Kidney tubule cell (primary cell): ENCODE measurements at places on chromosomes 6 and 20.

GRCh38 chr6:33075568-33076405, at the start of gene HLA-DPB1:
Gene HLA-DPB1, plus strand, starts transcription at chr6:33075990. Its CDS starts 52 bp downstream, at chr6:33076042.
- DNase-seq, result peak; percentile 59

- DNase-seq, result no peak
Observed at GRCh38 chr6:161796681-161797080, 522.8 kb upstream of the AGPAT4 start.

DNA sequence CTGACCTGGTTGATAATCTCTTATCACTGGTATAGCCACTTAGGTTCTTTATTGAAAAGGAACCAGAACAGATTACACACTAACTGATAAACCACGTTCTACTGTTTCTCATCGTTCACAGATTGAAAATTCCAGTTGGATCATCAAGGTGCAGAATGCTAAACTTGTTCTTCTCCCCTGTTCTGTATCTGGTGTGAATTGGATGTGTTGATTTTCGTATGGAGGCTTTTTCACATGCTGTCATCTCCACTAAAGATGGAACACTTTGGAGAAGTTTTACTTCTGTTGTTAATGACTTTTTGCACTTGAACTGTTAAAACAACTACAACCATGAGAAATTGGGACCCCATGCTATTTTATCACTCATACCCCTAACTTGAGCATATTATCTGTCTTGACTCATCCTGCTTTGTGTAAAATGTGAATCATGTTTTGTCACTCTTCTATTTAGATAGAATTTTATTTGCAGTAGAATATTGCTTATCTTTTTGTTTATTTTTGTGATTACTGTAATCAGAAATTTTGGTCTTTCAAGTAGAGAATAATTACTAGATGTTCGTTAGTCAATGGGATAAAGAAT, 17.5 kb downstream of the VAPB start:
- DNase-seq, result no peak

GRCh38 chr6:161238081-161238480, 35.8 kb downstream of the AGPAT4 start:
- peak; percentile 78 for DNase-seq

DNA sequence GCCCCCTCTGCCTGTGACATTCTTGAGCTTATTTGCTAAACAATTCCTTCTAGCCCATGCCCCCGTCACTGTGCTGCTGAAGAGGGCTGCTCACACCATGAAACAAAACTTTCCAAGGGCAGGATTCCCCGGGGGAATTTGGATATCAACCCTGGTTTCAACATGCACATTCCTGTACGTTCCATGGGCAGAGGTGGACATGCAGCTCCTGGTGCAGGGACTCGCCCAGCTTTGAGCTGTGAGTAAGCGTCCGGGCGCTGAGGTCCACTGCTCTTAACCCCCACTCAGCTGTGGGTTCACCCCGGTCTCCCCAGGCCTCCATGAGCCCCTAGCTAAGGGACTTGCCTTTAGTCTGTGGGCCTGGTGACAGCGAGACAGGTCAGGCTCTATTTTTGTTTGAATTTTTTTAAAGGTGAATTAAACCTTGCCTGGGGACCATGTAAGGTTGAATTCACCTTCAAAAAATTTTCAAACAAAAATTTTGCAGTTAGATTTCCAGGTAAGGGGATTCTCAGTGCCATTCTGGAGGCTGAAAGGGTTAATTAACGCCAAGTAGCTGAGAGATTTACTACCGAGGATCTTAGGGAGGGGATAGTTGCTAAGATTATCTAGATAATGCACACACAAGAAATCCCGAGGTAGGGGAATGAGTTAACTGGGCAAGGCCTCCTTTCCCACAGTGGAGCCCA, 70.3 kb upstream of the SLC22A23 start:
- peak; percentile 51 for DNase-seq

GRCh38 chr6:170173335-170173881, 117.5 kb downstream of the DLL1 start:
- DNase-seq, result no peak

DNA sequence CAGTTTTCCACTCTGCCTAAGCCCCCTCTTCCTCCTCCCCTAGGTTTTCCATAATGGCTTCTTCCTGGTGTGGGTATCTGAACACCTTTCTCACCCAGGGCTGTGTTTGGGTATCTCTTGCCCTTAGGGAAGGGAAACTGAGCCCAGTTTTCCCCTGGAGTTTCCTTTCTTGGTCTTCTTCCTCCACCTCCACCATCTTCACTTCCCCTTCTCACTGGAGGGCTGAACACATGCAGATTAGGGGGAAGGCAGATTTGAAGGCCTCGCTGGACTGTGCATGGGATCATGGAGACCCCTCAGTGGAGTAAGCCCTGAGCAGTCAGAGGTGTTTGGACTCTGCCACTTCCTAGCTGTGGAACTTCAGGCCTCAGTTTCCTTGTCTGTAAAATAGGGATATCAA, 27.8 kb downstream of the FOXP4 start:
- no peak for DNase-seq

DNA sequence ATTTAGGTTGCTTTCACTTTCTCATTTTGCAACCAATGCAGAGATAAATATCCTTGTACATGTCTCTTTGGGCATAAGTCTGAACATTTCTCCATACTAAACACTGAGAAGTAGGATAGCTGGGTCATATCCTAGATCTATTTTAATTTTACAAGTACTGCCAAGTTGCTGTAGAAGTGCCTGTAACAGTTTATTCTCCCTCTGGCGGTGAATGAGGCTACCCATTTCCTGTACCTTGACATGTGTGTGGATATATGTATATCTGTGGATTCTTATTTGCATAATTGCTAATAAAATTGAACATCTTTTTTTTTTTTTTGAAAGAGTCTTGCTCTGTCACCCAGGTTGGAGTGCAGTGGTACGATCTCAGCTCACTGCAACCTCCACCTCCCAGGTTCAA, 48.0 kb upstream of the PNRC1 start:
- DNase-seq, result no peak

DNA sequence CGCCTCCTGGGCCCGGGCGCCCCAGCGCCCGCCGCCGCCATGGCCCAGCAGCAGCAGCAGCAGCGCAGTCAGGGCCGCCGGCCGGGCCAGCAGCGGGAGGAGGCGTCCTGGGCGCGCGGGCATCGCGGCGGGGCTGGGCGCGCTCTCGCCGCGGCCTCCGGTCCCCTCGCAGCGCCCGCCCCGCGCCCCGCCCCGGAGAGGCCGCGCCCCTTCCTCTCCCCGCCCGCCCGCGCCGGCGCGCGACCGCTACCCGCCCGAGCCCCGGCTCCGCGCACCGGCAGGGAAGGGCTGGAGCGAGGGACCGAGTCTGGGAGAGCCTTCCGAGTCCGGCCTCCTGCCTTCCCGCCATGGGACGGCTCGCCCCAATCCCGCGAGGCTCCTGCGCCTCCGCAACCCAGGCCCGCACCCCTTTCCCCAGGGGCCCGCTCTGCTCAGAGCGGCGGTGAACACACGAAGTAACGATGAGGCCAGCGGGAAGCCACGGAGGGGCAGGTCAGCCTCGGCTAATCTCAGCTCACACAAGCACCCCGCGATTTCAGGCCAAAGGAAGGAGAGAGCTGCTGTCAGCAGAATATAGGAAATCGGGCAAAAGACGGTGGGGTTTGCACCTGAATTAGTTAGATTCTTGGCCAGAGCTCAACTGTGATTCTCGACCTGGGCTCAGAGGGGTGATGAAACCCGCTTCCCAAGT, at the start of gene TXNDC5:
Gene TXNDC5, minus strand, starts transcription at position 135 of the 691 bp plus-strand sequence. Its CDS starts 12 bp downstream, at position 123.
- peak; percentile 79 for DNase-seq

DNA sequence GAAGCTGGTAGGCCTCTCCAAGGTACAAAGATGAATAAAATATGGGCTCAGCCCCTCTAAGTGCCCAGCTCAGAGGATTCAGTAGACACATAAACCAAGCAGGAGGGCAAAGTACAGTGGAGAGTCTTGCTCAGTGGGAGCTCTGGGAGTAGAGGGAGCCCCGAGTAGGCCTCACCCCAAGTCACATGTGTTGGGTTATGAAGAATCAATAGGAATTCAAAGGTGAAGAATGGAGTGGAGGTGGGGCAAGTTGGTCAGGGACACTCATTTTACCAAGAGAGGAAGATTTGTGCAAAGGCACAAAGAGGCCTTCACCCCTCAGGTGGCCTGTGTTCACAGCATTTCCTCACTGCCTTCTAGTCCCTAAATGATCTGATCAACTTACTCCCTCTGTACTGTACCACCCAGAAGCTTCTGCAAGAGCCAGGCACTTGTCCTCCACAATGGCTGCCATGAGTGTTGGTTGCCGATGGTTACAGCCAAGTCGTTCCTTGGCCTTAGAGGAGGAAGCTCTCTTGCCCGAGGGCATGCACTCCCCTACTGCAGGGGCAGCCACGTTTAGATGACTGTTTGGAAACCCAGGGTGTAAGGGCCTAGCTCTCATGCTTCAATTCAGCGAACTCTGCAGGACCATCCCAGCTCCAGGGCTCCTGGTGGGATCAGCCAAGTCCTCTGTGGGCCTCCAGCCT, 6.7 kb upstream of the CDKN1A start:
- no peak for DNase-seq

DNA sequence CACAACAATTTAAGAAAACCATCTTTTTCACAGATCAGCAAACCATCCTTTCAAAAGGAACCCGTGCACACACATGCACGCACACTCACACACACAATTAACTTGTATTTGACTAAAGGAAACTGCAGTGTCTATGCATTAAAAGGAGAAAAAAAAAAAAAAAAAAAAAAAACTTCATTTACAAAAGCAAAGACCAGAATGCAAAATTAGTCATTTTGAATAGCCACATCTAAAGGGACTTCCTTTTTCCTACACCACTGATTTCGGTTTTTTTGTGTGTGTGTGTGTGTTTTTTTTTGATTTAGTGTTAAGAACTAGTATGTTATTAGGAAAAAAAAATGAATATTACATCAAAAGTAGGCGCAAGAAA, 6.3 kb downstream of the ZMYND8 start:
- DNase-seq, result no peak

DNA sequence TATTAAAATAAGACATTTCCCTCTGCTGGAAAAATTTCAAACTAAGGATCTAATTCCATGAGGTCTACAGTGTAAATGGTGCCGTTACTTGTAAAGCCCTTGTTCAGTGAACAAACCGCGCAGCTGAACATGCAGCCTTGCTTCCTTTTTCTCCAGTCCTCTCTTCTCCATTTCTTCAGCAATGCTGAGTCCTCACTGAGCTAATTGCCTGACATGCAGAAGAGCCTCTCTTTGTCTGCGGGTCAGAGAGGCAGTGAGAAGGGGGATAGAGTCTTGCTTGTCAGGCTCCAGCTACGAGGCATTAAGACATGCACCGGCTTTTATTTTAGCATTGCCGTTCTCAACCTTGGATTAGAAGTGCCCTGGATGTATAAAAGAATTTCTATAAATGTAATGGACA, 25.7 kb downstream of the ZDHHC14 start:
- DNase-seq, result no peak

- peak; percentile 13 for DNase-seq
Observed at GRCh38 chr6:132235596-132236280, 165.5 kb downstream of the MOXD1 start.

- peak; percentile 69 for DNase-seq
Observed at GRCh38 chr6:80767808-80768207, 661.3 kb downstream of the BCKDHB start.

- DNase-seq, result no peak
Observed at GRCh38 chr20:16599257-16599656, 26.0 kb upstream of the KIF16B start.

DNA sequence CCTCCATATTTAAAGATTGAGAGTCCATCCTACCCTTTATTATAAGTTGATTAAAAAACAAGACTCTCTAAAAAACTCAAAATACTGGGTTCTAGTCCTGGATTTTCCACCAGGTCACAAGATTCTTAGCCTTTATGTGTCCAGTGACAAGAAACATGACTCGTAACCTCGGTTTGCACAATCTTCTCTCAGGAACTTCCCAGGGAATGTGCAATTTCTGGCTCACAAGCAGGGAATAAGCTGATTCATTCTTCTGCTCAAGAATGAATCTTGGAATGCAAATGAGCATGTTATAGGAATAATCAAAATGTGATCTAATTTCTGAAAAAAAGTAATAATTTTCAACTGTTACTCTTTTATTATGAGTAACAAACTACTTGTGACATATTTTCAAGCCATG, 45.1 kb downstream of the OGFRL1 start:
- DNase-seq, result peak; percentile 93

- DNase-seq, result peak; percentile 90
Observed at GRCh38 chr6:163414117-163414945, at the start of gene QKI. Gene QKI, plus strand, starts transcription at chr6:163414718. Its CDS starts 476 bp downstream, at chr6:163415194.

DNA sequence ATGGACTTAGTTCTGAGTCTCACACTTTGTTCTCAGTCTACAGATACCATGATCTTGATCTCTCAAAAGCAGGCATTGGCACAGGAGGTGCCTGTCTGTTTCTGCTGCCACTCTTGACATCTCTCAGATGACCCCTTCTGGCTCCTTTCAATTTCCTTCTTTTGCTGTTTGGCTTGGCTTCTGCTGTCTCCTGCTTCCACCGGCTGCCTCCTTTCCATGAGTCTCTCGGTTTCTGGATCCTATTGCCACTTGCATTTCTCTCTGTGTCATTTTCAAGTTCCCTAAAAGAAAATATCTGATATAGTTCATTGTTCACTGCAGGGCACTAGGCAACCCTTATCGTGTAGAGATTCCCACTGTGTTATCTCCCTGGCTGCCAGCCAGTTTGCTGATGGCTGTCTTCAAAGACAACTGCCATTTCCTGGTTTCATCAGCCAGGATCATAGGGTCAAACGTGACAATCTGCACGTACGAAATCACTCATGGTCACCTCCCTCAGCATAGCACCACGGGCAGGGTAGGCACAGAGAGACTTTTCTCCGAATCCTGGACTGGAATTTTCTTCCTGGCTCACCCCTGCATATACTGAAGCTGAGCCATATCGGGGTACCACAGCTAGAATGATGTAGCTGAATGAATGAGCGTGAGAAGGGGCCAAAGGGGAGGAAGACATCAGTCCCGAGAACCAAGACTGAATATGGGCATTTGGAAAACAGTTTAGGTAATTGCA, 144.6 kb upstream of the TMEM170B start:
- DNase-seq, result peak; percentile 62
